Muscle of leg (tissue), 16 donors: ENCODE measurements at places on chromosomes 5 and 9. TPM values are rescaled to one million over a fixed set of nuclear protein-coding genes. Genes with fewer than 3 reads are reported as not detected.

Gene PDZD2
- polyA plus RNA-seq: 9.1 TPM

Gene BTNL3
- polyA plus RNA-seq: 0.04 TPM

Gene EGFLAM
- polyA plus RNA-seq: 36.5 TPM

Gene CTXN3
- 3.1 TPM for polyA plus RNA-seq

Gene THBS4
- polyA plus RNA-seq: 711 TPM

Gene PLK2
- 66.9 TPM for polyA plus RNA-seq

Gene FOXD4L6
- polyA plus RNA-seq: not detected

Gene SPATA31A3
- not detected for polyA plus RNA-seq

Gene CCNH
- polyA plus RNA-seq: 25.9 TPM

Gene IL3
- polyA plus RNA-seq: not detected

Gene GRIA1
- 1.1 TPM for polyA plus RNA-seq
